ENCODE measurements at places on chromosomes 2 and 18.

DNA sequence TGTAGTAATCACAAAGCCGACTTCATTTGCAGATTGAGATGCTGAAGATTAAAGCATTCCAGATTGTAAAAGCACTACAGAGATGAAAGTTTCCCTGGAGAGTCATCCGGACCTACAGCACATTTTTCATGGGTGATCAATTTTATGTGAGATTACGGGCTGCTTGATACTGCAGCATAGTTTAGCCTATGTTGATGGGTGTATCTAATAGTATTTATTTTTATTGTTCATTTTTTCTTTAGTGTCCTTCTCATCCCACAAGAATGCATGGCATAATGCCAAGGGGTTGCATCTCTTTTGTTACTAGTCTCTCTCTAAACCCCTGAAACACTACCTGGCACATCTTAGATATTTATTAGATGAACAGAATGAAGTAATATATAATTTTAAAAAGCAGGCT lies 240.4 kb downstream of the MBD2 start:
- DNase-seq: no peak

DNA sequence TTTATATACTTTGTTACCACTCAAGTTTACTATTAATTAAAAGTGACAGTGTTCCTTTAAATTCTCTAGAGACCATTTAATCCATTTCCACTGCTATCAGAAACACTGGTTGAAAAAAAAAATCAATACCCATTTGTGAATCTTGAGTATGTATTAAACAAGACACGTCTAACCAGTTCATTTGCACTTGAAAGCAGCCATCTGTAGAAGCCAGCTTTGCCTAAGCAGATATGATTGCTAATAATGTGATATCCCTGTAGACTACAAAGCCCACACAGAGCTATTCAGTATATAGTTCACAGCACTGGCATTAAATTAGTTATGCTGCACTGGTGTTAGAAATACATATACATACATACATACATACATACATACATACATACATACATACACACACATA lies 111.8 kb upstream of the SP3 start:
- DNase-seq: no peak

DNA sequence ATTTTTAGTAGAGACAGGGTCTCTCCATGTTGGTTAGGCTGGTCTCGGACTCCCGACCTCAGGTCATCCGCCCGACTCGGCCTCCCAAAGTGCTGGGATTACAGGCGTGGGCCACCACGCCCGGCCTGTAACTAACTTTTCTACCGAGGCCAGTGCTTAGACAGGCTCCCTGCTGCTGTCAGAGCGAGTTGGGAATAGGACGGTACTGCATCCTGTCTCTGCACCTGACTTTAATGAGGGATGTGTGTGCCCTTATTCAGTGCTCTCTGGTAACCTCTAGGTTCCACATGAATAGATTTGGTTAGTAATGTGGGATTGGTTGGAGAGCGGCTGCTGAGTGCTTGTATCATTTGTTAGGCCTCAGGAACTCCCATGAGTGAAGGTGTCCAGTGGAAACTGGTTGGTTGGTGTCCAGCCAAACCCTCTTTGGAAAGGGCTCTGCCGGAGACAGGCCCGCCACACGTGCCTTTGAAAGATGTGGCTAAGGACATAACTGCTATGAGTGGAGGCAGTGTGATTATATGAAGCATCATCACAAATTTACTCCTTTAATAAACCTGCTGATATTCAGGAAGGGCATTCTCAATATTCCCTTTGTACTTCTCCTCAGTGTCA lies 36.6 kb downstream of the MYOM1 start:
- no peak for DNase-seq

- no peak for DNase-seq
Measured at GRCh38 chr18:74528478-74528877, 5.8 kb upstream of the CNDP1 start.

GRCh38 chr2:197809064-197809463 lies 4.7 kb downstream of the PLCL1 start:
- DNase-seq: no peak

GRCh38 chr2:104975851-104976250 lies 62.0 kb upstream of the MRPS9 start:
- DNase-seq: no peak

- DNase-seq: no peak
Measured at GRCh38 chr2:202577250-202578183, 57.3 kb upstream of the FAM117B start.

DNA sequence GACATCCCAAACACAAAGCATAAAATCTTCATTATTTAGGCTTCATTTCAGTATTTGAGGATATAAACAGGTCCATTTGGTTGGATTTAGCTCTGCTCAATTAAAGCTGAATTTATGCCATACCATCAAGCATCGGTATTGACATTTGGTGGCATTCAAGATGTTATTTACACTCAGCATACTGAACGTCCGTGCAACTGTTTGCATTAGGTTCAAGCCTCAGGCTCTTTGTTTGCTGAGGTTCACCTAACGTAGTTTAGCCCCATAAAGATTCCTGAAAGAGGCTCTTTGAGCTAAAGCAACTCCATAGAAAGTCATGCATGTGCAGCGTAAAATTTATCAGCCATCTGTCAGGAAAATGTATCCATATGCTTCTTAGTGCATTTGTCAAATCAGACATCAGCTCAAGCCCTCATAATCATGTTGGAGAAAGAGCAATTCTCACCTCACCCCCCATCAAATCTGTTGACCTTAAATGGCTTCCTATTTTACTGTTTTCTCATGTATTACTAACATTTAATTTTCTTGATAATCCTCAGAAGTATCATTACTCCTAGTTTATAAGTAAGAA lies 366.9 kb downstream of the EPHA4 start:
- DNase-seq: no peak

GRCh38 chr2:172335736-172336135 lies 91.7 kb upstream of the ITGA6 start:
- DNase-seq: no peak

GRCh38 chr2:101382442-101382841 lies 4.9 kb downstream of the CREG2 start:
- DNase-seq: no peak

DNA sequence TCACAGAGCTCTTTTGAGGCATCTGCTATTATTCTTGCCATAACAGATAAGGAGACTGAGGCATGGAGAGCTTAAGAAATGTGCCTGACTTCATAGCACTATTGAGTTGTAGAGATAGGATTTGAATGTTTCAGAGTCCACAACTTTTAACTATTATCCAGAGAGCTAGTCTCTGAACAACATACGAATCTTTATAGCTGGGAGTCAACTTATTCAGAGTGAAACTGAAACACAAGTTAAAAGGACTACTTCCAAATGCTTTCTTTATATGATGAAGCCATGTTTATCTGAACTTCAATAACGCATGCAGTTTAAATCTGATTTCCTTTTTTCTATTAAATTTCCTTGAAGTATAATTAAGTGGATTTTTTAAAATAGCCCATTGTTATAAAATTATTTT lies 268.8 kb downstream of the IKZF2 start:
- no peak for DNase-seq

DNA sequence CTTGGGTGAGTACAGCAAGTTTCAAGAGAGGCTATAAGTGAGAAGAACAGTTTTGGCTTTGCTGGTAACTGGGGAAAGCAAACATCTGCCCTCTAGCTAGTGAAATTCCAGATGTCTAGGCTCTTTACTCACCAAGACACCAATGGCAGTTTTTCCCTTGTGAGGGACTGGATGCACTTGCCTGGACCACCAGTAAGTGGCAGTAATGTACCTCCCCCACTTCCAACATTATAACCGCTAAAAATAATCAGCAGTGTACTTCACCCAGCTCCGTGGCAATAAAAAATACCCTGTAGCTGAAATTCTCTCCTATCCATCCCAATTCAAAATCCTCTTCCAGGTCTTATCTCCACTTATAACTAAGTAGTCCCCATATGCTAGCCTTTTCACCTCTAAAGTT lies 383.9 kb downstream of the ARHGAP15 start:
- no peak for DNase-seq

DNA sequence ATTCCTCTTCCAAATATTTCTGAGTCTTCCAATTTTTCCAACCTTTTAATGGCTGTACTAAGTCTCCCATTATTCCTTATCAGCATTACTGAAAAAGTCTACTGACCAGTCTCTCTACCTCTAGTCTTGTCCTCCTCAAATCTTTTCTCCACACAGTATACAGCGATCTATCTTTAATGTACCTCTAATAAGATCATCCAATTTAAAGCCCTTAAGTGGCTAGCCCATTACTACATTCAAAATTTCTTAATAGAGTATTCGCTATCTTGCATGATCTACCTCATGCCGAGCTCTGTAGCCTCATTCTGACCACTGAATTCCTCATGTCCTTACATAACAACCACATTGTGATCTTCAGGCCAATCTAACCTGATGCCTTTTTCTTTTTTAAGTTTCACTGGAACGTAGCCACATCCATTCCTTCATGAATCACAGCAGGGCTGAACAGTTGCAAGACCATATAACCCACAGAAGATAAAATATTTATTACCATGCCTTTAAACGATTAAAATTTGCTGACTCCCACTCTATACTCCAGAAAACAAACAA lies 57.9 kb downstream of the SLC66A3 start:
- DNase-seq: no peak

DNA sequence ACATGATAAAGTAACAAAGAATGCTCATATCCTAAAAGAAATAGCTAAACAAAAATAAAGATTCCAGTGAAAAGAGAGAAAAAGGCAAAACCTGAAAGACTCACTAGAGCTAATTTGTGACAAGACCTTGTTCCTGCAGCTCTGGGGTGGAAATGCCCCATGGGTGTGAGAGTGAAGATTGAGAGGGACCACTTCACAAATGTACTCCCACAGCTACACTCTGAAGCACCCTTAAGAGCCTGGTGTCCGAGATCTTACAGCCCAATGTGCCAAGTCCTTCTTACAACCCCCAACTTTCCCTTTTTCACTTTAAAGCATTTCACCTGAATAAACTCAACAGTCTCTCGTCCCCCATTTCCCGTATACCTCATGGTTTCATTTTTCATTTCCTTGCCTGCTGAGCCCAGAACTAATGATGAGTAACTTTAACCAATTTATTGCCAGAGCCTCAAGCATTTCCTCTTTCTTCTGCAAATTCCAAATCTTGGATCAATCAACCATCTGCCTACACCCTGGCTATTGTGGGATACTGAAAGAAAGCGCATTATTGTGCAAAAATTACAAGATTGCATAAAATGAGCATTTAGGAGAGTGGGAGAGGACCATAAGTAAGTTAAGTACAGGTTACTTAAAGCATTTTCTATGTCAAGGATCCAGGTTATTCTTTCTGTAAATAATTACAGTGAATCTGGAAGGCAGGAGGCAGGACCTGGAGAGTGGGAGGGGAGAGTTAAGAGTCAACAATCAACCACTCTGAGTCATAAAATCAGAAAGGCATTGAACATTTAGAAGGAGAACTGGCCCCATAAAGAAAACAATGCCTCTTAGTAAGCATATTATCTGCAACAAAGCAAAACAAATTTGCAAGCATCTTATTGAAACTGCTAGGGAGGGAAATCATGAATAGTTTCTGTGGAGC lies 804.4 kb upstream of the CELF4 start:
- DNase-seq: no peak

DNA sequence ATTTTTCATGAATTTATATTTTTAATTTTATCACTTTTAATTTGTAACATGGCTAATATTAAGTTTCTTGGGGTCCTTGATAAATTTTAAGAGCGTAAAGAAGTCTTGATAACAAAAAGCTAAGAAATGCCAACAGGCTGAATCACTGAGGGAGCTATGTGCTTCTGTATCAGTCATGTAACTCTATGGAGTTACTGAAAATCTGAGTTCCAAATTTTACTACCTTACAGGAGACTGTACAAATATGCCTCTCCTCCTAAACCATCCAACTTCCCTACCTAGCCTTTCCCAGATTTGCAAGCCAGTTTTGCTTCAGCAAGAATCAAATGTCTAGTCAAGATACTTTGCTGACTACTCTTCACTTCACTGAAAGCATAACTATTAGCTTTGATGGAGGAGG lies 35.7 kb downstream of the FEZ2 start:
- no peak for DNase-seq

DNA sequence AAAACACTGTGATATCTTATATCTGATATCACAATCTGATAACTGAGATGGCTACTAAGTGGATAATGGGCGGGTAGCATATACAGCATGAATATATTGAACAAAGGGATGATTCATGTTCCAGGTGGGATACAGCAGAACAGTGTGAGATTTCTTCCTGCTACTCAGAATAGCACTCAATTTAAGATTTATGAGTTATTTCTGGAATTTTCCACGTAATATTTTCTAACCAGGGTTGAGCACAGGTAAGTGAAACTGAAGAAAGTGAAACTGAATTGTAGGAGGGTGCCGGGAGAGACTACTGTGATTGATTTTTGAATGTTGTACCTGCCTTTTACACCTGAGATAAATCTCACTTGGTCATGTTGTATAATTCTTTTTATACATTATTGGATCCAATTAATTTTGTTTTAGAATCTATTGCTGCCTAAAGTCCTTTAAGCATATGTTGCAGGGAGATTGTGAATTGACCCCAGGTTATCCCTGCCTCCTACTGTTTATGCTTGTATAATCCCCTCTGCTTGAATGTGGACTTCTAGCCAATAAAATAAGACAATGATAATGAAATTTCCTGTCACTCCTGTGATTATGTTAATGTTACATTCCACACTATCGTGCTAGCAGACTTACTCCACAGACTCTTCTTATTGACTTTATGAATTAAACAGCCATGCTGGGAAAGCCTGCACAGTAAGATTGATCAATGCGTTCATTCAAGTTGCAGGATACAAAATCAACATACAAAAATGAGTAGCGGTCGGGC lies 67.6 kb upstream of the RBBP8 start:
- DNase-seq: no peak

DNA sequence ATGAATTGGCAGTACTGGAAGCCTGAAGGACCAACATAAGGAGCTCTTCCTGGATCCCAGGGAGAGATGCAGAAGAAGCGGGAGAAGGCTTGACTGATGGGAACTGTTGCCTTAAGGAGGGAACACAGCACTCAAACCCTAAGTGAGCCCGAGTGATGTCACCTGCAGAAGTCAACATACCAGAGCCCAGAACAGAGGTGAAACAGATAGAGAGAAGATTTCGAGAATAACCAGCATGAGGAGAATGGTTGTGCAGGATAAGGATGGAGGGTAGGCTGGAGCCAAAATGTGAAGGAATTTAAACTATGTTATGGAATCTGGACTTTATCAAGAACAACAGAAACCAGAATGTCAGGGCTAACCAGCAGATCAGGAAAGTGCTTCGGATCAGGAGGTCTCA lies 463.1 kb upstream of the DDX18 start:
- DNase-seq: no peak

DNA sequence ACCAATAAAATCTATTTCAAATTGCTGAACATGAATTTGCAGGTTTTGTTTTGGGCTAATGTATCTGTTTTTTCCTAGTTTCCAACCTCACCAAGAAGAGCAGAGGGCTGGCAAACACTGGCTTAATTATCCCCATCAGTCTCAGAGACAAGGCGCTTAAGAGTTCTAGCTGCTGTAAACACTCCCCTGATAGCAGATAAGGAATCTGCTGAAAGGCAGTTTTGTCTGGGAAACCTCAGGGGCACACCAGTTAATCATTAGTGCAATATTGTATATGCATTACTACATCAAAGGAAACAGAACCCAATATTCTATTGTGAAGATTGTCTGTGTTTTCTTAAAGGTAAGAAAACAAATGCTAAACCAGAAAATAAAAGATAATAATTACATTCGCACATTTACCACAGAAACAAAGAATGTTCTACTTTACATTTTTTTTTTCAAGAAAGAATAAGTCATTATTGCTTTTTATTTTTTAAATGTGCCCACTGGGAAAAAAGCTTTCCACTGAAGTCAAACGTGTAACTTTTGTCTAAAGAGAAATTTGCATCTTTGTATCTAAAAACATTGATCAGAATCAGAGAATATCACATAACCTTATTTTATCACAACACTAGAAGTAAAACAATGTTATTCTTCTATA lies 179.1 kb downstream of the ERBB4 start:
- no peak for DNase-seq
